Suppressor macrophage (primary cell): ENCODE measurements at places on chromosomes 4 and X.

GRCh38 chr4:107888237-107888636, 43.1 kb upstream of the CYP2U1 start:
- no peak for DNase-seq

GRCh38 chr4:69196209-69196965, 18.2 kb downstream of the UGT2B11 start:
- DNase-seq: no peak

DNA sequence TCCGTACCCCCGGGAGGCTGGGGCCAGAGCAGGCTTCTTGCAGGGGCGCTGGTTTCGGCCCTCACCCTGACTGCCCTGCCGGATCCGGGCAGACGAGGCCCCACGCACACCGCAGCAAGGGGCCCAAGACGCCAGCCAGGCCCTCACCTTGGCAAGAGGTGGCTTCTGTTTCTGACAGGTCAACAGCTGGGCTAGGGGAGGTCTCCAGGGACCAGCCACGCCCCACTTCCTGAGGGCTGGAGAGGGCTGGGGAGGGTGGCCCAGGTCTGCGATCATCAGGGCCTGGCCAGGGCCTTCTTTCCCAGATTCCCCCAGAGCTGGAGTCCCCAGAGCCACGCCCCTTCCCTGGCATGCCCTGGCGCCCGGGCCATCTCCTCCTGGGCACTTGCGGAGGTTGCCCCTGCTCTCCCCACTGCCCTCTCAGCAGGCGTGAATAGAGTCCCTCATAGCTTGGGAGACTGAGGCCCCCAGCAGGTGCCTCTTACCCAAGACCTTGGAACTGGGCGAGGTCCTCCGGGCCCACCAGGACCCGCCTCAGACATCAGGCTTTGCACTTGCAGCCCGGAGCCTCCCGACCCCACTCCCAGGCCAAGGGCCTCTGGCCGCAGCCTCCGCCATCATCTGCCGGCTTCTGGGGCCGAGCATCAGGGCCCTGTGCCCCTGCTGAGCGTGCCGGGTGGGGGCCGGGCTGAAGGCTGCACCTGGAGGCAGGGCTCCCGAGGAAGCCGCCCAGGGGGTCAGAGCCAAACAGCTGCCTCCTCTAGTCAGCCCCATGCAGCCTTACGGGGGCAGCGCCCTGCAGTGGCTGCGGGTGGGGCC, 6.3 kb upstream of the FGFR3 start:
- DNase-seq: no peak

- DNase-seq: no peak
These were observed 50.2 kb downstream of the GPRIN3 start for GRCh38 chr4:89257376-89257775.

- DNase-seq: no peak
These were observed 111.9 kb upstream of the CBR4 start for GRCh38 chr4:169121861-169122382.

DNA sequence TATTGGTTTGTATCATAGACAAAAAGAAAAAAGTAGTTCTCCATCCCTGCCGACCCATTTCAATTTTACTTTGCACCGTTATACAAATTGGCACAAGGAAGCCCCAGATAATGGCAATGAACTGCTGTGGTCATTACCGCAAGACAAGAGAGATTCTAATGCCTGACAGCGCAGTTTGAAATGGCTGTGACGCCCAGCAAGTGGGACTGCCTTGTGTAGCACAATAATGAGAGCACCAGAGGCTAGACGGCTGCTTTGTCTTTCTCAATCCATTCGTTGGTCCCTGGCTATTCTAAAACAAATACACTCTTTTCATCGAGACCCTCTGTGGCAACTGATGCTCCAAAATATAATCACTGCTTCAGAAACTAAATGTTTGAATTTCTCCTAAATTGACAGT, 192.4 kb upstream of the NEIL3 start:
- no peak for DNase-seq

DNA sequence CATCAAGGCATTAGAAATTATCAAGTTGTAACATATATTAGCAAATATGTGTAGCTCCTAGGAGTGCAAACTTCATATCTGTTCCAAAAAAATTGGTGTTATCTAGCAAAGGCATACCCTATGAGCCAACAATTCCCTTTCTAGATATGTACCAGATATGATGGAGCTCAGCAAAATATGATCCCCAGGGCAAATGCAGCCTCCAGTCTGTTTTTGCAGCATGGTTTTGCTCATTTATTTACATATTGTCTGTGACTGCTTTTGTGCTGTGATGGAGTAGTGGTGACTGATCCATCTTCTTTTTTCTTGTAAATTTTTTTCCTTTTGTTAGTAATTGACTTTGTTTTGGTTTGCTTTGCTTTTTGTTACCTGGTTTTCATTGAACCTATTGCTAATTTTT, 41.0 kb downstream of the CEP135 start:
- no peak for DNase-seq

- peak; percentile 55 for DNase-seq
These were observed at the start of gene TNIP3 for GRCh38 chr4:121164291-121164690. Gene TNIP3, minus strand, starts transcription at chr4:121164321. Its CDS starts 196 bp downstream, at chr4:121164125.

DNA sequence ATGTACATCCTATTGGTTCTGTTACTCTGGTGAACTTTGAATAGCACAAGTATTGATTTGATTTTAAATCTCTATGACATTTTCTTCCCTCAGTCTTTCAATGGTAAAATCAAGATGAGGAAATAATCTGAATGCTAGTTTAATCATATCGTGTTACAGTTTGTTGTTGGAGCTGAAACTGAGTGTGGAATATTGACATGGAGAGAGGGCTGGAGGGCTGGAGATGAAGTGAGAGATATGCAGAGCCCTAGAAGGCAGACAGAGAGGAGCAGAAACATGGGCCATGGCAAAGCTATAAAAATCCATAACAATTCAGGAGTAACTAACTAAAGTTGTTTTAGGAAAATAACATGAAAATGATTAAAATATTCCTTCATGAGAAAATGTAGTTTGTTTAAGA, 141.1 kb downstream of the BANK1 start:
- DNase-seq: no peak

DNA sequence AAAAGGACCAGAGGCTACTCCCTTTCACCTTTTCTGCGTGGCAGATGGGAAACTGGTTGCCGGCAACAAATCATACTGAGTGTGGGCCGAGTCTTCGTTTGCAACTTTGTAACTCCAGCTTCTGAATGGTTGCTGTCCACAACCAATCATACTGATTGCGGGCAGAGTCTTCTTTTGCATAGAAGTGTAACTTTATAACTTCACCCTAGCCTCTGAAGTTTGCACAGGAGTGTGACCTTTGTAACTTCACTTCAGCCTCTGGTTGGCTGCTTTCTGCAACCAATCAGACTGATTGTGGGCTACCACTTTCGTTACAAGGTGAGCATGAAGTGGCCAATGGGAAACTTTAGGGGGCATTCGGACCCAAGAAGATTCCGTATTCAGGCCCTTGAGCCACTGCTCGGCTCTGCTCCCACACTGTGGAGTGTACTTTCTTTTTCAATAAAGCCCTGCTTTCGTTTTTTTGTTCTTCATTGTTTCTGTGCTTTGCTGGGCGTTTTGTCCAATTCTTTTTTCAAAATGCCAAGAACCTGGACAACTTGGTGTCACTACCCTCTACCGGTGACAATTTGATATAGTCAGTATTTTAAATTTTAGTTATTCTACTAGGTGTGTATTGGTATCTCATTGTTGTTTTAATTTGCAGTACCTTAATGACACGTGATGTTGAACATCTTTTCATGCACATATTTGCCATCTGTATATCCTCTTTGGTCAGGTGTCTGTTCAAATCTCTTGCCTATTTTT, 9.0 kb upstream of the PAGE5 start:
- no peak for DNase-seq
